ENCODE measurements at places on chromosomes 12 and 14. TPM values are rescaled to one million over a fixed set of nuclear protein-coding genes. Genes with fewer than 3 reads are reported as not detected.

- H3K4me1 ChIP-seq, result no peaks in the 10 kb centered on the region
- H3K27ac ChIP-seq, result no peak overlapping the region
- H3K27me3 ChIP-seq, result no peaks in the 10 kb centered on the region
- DNase-seq, result no peak
Observed at GRCh38 chr12:20463913-20464524, 95.7 kb downstream of the PDE3A start.

SRRM4 gene
- 0.44 TPM for total RNA-seq

- no peak overlapping the region for H3K27ac ChIP-seq
- no peak overlapping the region for H3K4me3 ChIP-seq
- DNase-seq, result no peak
- no peaks in the 10 kb centered on the region for H3K4me1 ChIP-seq
- no peaks in the 10 kb centered on the region for H3K27me3 ChIP-seq
Observed at GRCh38 chr12:45575823-45576475, 153.6 kb upstream of the ARID2 start.

ZDHHC22 gene
- total RNA-seq, result not detected

GLS2 gene
- total RNA-seq, result 2.0 TPM

IPO8 gene
- 34.7 TPM for total RNA-seq

FZD10 gene
- total RNA-seq, result 0.14 TPM

PPM1A gene
- 49.1 TPM for total RNA-seq

DENND5B gene
- total RNA-seq, result 30.2 TPM

- H3K27ac ChIP-seq, result no peak overlapping the region
- peaks cover 4% of the 10 kb centered on the region for H3K4me1 ChIP-seq
- H3K27me3 ChIP-seq, result peaks cover 10% of the 10 kb centered on the region
Observed at GRCh38 chr12:101488469-101488868, 13.3 kb downstream of the SPIC start.

- no peaks in the 10 kb centered on the region for H3K27me3 ChIP-seq
- peak overlapping the region; percentile 83 for H3K27ac ChIP-seq
- no peak for DNase-seq
- no peak overlapping the region for H3K4me3 ChIP-seq
- H3K36me3 ChIP-seq, result no peaks in the 10 kb centered on the region
- H3K4me1 ChIP-seq, result no peaks in the 10 kb centered on the region
Observed at GRCh38 chr12:95083471-95083870, 10.1 kb upstream of the NR2C1 start.

DNA sequence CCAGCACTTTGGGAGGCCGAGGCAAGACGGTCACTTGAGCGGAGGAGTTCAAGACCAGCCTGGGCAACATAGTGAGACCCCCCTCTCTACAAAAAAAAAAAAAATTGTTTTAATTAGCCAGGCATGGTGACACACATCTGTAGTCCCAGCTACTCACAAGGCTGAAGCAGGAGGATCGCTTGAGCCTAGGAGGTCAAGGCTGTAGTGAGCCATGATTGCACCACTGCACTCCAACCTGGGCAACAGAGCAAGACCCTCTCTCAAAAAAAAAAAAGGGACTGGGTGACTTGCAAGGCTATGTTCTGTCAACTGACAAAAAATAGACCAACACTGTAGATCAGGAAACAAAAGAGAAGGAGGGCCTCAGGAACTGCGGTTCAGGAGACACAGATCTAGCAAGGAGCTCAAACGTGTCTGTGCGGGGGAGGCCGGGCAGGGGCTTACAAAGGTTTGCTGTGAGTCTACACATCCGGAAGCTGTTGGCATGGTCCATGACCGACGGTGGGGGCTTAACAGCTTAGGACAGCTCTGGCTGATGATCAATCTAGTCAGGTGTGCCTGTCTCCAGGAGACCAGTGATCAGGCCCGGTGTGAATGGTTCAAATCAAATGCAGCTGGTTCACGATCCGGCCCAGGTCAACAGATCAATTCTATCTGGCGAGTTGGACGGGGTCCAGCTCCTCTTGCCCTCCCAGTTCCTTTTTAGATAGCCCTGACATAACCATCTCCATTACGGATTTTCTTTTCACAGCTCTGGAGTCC, 31.7 kb upstream of the INF2 start:
- H3K4me1 ChIP-seq, result no peaks in the 10 kb centered on the region
- no peak for DNase-seq
- no peak overlapping the region for H3K4me3 ChIP-seq
- no peaks in the 10 kb centered on the region for H3K36me3 ChIP-seq
- H3K27ac ChIP-seq, result no peak overlapping the region

TEX52 gene
- not detected for total RNA-seq

- no peaks in the 10 kb centered on the region for H3K36me3 ChIP-seq
- H3K27me3 ChIP-seq, result no peaks in the 10 kb centered on the region
- no peak overlapping the region for H3K27ac ChIP-seq
Observed at GRCh38 chr14:104434214-104435076, 145.1 kb upstream of the C14orf180 start.

SLC17A8 gene
- total RNA-seq, result 0.55 TPM

DNA sequence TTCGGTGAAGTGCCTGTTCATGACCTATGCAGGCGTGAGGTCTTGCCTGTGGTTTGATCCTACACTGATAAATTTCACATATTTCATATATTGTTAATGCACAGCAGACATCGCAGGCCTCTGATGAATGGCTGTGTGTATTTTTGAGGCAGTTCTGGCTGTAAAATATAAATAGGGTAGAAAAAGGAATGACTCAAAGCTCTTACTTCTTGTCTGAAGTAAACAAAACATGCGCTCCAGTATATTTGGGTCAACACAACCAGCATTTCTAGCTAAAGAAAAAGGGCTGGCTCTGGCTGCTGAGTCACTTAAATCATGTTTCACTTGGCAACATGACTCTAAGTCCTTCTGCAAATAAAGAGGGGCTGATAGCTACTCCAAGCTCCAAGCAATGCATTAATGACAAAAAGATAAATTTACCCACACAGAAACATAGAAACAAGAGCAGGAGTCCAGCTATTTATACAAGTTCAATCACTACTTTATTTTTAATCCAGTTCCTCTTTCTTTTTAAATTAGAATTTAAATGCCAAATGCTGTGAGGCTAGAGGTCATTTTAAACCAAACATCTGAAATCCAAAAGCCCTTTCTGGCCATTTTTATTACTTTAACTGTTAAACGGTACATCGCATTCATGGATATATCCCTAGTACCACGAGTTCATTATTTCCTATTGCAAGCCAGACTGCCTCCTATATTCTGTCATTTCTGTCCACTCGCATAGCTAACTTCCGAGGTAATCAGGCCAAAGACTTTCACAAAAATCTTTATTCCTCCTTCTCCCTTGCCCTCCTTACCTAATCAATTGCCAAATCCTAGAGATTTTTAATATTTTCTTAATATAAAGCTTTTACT, 54.3 kb upstream of the TMCC3 start:
- DNase-seq, result no peak
- H3K27ac ChIP-seq, result no peak overlapping the region
- no peak overlapping the region for H3K4me3 ChIP-seq
- peaks cover 44% of the 10 kb centered on the region for H3K4me1 ChIP-seq
- no peaks in the 10 kb centered on the region for H3K36me3 ChIP-seq
- no peaks in the 10 kb centered on the region for H3K27me3 ChIP-seq

DNA sequence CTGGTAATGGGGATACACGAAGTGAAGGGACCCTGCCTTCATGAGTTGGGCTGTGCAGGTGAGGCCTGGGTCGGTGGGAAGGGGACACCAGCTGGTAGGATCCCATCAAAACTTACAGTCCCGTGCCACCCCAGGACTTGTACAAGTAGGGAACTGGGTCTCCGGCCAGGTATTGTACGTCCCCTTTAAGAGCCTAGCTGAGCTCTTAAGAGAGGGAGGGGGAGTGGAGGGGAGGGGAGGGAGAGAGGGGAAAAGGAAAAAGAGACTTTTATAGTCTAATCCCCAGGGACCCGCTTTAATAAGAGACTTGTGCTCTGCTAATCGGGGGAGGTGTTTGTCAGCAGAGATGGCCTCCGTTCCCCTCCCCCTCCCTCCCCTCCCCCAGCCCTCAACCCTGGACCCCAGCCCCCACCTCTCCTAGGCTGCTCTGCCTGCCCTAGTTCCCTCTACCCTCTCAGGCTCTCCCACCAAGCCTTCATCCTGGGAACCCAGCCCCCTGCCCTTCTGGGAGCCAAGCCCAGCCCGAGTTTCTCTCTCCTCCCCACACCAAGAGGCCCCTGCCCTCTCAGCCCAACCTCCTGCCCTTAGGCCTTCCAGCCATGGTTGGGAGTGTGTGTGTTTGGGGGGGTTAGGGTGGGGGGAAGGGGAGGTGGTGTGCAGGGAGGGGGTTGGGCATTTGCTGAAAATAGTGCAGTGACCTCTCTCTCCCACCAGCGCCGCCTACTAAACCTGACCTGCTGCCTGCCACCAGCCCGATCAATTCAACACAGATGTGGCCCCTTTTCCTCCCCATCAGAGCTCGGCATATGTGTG, 2.6 kb downstream of the GDF11 start:
- peaks cover 8% of the 10 kb centered on the region for H3K4me1 ChIP-seq
- no peaks in the 10 kb centered on the region for H3K36me3 ChIP-seq
- no peak for DNase-seq
- no peak overlapping the region for H3K4me3 ChIP-seq
- no peak overlapping the region for H3K27ac ChIP-seq
- no peaks in the 10 kb centered on the region for H3K27me3 ChIP-seq

KLHL33 gene
- 0.41 TPM for total RNA-seq

GRCh38 chr14:81886588-81886987, 352.9 kb upstream of the SEL1L start:
- no peak for DNase-seq
- no peaks in the 10 kb centered on the region for H3K4me1 ChIP-seq
- no peak overlapping the region for H3K4me3 ChIP-seq
- H3K36me3 ChIP-seq, result no peaks in the 10 kb centered on the region
- no peak overlapping the region for H3K27ac ChIP-seq
- no peaks in the 10 kb centered on the region for H3K27me3 ChIP-seq

DNA sequence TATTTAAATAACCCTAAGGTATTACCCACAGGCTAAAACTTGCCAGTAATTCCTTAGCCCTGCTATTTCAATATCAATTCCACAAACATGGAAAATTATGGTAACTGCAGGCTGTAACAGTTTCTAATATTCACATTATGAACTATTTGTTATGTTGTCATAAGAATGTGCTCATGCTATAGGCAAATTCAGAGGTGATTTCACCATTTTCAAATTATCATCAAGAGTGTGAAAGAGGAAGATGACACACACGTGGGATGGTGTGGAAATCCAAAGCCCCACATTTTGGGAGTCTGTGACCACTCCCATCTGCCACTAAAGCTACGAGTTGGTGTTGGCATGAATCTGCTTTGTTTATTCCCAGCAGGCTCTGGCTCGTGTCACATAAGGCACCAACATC, 5.9 kb upstream of the MYO1A start:
- no peak overlapping the region for H3K4me3 ChIP-seq
- DNase-seq, result no peak
- no peaks in the 10 kb centered on the region for H3K4me1 ChIP-seq
- no peaks in the 10 kb centered on the region for H3K27me3 ChIP-seq
- no peaks in the 10 kb centered on the region for H3K36me3 ChIP-seq

- H3K27me3 ChIP-seq, result no peaks in the 10 kb centered on the region
- H3K4me3 ChIP-seq, result no peak overlapping the region
- no peak overlapping the region for H3K27ac ChIP-seq
- H3K36me3 ChIP-seq, result no peaks in the 10 kb centered on the region
- no peak for DNase-seq
Observed at GRCh38 chr14:50013198-50013918, 103.0 kb downstream of the VCPKMT start.

DNA sequence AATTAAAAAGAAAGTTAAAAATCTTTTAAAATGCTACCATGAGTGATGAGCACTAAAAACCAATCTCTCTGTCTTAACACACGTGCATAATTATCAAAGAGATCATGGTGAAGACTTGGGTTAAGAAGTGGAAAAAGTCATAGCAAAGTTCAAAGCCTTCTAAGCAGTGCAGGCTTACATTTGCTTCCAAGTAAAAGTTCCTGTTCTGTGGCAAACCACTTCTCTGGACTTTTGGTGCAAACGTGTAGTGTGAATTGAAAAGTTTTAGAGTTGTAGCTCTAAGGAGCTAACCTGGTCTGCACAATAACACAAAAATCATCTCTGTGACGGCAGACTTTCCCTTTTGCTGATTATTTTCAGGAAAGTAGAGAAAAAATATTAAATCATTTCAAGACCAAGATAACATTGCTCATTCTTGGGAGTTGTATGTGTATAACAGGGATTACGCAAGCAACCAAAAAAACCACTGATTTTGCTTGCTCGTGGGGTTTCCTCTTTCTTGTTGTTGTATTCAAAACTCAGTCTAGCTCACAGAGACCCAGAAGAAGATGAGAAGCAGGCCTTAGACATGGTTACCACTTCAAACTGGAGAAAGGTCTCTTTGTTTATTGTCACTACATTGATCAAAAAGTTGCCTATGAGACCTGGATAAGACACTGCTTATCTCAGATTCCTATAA, 2.3 kb upstream of the GLIPR1 start:
- no peak overlapping the region for H3K27ac ChIP-seq
- no peak for DNase-seq
- no peaks in the 10 kb centered on the region for H3K27me3 ChIP-seq
- H3K36me3 ChIP-seq, result no peaks in the 10 kb centered on the region
- no peak overlapping the region for H3K4me3 ChIP-seq

- no peaks in the 10 kb centered on the region for H3K4me1 ChIP-seq
- H3K4me3 ChIP-seq, result no peak overlapping the region
- DNase-seq, result no peak
- no peaks in the 10 kb centered on the region for H3K27me3 ChIP-seq
- H3K27ac ChIP-seq, result no peak overlapping the region
- H3K36me3 ChIP-seq, result no peaks in the 10 kb centered on the region
Observed at GRCh38 chr12:104742551-104743201, 215.4 kb downstream of the SLC41A2 start.

SAV1 gene
- 27.3 TPM for total RNA-seq

DNA sequence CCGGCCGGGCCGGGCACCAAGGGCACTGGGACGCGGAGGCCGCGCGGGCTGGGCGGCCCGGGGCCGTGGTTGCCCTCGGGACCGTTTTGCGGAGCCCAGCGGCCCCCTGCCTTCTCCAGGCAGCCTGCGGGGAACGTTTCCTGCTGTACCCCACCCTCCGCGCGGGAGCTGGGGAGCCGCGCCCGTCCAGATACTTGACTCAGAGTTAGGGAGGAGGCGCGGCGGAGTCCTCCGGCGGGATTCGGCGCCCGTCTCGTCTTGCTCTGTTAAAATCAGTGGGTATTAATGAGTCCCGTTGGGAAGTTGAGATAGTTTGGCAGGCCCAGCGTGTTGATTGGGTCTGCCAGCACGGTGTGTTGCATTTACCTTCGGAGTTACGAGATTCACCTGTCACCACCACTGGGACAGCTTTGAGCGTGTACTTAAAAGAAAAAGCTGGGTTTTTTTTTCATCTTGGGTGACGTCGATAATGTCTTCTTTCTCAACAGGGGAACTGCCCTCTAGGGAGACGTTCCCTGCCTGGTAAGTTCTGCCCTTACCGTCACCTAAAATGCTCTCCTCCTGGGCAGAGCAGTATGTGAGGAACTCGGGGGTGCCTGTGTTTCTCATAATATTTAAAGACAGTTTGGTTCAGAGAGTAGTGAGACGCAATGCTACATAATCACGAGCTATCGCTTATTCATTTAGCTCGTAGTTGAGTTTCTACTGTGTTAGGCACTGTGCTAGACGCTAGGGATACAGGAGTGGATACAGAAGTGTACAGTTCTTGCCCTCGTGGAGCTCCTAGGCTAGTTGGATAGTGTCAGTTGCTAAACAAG, 596 bp downstream of the DLST start:
- H3K4me3 ChIP-seq, result peak overlapping the region; percentile 96
- H3K4me1 ChIP-seq, result peaks cover 18% of the 10 kb centered on the region
- no peaks in the 10 kb centered on the region for H3K27me3 ChIP-seq
- no peaks in the 10 kb centered on the region for H3K36me3 ChIP-seq

Measured in adrenal gland (tissue), 19 donors.